ENCODE measurements at places on chromosomes 12 and 14.

GRCh38 chr12:109009766-109010165 is 11.1 kb downstream of the SVOP start:
- no peak for DNase-seq

- no peak for DNase-seq
Observed at GRCh38 chr12:75844985-75845384, 186.6 kb downstream of the PHLDA1 start.

GRCh38 chr12:71938728-71939385 is at the start of gene TPH2:
TSS of gene TPH2 (plus strand) at chr12:71938845. CDS start at chr12:71938987, 142 bp downstream.
- DNase-seq: peak; percentile 62

DNA sequence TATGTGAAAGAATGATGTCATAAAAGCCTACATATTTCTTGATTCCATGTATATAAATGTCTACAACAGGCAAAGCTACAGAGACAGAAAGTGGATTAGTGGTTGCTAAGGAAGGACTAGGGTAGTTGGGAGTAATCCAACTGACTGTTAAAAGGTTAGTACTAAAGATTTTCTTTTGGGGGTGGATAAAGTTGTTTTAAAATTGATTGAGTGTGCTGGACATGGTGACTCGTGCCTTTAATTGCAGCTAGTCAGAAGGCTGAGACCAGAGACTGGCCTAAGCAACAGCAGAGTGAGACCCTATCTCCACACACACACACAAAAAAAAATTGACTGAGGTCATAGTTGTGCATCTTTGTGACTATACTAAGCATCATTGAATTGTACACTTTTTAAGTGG is 234.3 kb downstream of the C12orf50 start:
- no peak for DNase-seq

DNA sequence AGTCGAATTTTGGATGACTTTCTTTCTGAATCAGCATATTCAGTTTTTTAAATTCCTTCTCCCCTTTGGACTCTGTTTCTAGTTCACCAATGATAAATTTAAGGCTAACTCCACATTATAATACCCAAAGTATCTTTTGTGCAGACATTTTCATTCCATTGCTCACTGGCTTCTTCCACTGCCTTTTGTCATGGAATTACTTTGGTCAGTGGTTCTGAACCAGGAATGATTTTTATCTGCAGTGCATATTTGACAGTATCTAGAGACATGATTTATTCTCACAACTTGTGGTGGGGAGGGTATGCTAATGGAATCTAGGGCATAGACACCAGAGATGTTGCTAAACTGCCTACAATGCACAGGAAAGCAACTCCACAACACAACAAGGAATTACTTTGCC is 234.4 kb upstream of the PRKD1 start:
- no peak for DNase-seq

All from GM12865 (cell line).